Kidney epithelial cell (primary cell): ENCODE measurements at places on chromosomes 5 and 9. TPM values are rescaled to one million over a fixed set of nuclear protein-coding genes. Genes with fewer than 3 reads are reported as not detected.

SLC46A2 gene
- total RNA-seq: not detected in 2 replicates

LCN15 gene
- not detected in 2 replicates for total RNA-seq

WWC1 gene
- 118 and 121 TPM in 2 replicates for total RNA-seq

STC2 gene
- 136 and 219 TPM in 2 replicates for total RNA-seq

TERT gene
- 0.21 TPM in 1 of 2 replicates, not detected in the other for total RNA-seq

ZNF608 gene
- total RNA-seq: 50.2 and 67.7 TPM in 2 replicates

DNA sequence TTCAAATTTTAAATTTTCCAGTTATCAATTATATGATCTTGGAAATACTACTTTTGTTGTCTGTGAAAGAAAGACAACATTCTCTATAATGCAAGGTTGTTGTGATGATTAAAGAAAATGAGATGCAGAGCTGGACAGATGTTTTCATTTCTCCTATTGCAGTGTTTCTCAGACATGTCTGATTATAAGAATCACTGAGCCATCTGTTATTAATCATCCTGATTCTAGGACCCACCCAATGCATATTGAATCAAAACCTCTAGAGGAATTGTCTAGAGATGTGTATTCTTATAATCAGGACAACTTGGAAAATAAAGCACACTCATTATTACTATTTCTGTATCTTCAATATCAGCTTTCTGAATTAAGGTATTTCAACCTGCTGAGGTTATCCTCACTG is 121.1 kb upstream of the ASTN2 start:
- no peak for DNase-seq

DNA sequence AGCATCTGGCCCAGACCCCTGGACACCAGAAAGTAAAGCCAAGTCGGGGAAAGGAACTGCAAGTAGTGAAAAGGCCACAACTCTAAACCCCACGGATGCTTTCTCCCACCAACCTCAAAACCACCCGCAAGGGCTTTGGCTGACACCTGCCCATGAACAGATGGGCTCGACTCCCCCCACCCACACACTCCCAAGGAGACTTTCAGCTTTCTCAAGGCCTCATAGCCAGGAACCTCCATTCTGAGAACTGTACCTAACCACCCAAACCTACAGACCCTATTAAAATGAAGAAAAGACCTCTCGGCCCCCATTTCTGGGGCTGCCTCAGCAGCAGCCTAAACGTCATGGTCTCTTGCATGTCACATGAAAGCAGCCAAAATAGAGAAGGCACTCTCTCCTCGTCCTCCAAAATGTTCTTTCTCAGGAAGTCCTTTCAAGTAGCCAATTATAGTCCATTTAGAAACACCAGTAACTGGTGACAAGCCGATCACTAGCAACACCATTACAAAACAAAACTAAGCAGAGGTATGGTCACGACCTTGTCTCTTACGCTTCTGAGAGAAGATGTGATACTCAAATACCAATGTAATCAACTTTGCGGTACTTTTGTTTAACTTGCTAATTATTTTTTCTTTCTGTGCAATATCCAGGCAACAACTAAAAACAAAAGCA is 2.9 kb downstream of the B4GALT1 start:
- DNase-seq: no peak

GRCh38 chr5:153824909-153825308 is 213.8 kb downstream of the FAM114A2 start:
- no peak for DNase-seq

- no peak for DNase-seq
Measured at GRCh38 chr5:179185256-179185940, 125.2 kb downstream of the ZNF354C start.

DNA sequence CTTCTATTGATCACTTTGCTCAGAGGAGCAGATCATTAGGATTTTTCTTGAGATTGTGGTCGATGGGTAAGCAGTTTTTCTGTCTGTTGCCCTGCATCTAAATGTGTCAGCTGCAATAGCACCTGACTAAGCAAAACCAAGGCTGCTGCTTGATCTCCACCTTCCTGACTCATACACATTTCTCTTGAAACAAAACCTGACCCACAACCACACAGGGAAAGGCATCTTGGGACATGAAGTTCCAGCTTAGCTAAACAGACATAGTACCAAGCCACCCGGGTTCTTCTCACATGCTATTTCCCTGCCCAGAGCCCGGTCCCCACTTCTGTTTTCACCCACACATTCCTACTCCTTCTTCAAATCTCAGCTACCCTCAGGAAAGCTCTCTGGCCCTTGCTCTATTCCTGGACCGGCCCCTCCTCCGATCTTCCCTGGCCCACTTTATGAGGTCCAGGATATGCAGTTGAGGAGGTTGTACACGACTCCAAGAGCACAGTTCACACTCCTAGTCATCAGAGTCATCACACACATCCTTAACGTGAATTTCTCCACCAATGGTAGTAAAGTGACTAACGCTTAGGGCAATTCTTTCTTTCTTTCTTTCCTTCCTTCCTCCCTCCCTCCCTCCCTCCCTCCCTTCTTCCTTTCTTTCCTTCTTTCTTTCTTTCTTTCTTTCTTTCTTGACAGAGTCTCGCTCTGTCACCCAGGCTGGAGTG is 16.0 kb upstream of the ZBTB43 start:
- peak; percentile 82 for DNase-seq

DNA sequence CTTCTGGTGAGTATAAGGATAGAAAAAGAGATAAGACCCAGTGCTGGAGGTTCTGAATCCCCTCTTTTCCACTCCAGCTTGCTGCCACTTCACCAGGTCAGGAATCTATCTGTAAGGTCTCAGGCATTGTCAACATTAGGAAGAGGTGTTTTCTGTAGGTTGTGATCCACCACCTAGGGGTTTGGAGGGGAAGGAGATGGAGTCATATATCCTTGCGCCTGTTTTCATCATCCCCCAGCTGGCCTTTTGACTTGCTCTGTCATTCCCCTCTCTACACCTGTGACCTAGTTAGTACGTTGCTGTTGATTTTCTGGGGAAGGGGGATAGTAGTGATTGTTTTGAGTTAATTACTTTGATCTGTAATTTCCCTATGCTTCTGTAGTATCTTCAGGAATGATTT is 20.5 kb downstream of the SPINK5 start:
- no peak for DNase-seq

DNA sequence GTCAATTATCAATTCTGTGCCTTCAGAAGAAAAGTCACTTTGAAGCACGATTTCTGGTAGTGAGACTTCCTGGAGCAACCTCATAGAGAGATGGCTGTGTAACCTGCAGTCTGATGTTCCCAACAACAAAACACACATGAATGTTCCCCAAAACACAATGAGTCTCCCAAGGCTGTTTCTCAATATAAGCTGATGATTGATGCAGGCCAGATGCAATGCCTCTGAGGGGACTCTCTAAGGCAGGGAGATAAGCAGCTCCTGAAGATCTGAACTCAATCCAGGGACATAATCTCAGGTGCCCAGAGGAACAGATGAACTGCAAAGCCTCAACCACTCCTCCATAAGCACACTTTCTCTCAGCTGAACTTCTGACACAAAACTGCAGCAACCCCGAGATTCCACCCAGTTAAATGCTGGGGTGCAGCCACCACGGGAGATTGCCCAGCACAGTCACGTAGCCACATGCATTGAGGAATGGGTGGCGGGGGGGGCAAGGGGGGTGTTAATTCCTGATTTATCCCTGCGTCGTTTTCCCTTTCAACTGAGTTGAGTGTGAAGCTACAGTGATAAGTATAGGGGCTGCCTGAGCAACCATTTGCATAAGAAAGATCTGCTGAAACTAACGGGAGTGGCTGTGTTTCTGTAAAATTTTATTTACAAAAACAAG is 122.7 kb upstream of the RASEF start:
- no peak for DNase-seq

DNA sequence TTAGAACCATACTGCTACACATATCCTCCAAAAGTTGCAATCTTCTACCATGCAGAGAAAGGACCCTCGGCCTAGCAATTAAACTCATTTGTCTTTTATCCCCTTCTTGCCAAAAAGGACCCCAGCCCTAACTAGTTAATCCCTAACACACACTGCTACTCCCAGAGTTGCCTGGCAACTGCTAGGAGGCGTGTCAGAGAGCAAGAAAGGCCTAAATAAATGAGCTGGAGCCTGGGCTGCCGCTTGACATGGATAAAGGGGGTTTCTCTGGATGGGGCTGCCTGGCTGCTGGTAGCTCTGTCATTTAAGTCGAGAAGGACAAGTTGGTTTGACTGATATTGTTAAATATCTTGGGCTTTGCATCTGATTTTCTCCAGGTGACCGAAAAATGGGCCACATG is 194.8 kb downstream of the CRB2 start:
- no peak for DNase-seq

DNA sequence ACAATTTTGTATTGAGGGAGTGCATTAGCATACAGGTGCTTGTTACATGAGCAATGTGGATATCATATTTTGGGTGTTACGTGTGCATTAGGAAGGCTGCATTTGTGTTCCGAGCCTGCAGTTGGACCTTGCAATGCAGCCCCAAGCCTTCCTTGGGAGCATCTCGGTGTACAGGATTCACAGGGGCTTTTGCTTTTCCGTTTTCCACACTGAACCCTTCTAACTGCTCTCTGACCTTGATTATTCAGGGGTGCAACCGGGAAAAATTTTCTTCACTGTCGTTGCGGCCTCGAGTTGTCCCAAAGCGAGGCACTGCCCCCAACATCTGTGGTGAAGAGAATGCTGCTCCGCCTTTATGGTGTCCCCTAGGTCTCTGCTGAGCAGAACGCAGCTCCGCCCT is 80.1 kb upstream of the PLEKHG4B start:
- no peak for DNase-seq

DNA sequence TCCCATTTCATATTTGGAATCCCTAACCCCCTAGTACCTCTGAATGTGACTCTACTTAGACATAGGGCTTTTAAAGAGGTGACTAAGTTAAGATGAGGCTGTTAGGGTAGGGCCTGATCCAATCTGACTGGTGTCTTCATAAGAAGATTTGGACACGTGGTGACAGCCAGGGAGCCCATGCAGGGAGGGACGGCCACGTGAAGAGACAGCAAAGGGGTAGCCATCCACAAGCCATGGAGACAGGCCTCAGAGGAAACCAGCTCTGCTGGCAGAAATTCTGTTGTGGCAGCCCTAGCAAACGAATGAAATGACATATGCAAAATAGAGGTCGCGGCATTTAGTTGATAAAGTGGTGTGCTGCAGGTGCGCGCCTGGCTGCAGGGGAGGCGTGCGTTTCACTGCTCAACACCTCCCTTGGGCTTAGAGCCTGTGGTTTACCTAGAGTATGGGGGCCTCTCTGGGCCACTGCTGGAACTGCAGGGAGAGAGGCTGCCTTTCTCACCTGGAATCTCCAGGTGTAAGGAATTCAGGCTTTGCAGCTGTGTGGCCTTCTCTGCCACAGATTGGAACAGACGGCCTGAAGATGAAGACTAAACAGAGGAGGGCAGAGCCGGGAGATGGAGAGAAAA is 7.1 kb upstream of the AFAP1L1 start:
- DNase-seq: no peak

- no peak for DNase-seq
Measured at GRCh38 chr9:121944711-121945191, 148.4 kb downstream of the TTLL11 start.

GRCh38 chr5:128905568-128906110 is 59.6 kb upstream of the SLC27A6 start:
- DNase-seq: peak; percentile 14

- DNase-seq: no peak
Measured at GRCh38 chr5:139501381-139501780, 18.8 kb upstream of the STING1 start.

DNA sequence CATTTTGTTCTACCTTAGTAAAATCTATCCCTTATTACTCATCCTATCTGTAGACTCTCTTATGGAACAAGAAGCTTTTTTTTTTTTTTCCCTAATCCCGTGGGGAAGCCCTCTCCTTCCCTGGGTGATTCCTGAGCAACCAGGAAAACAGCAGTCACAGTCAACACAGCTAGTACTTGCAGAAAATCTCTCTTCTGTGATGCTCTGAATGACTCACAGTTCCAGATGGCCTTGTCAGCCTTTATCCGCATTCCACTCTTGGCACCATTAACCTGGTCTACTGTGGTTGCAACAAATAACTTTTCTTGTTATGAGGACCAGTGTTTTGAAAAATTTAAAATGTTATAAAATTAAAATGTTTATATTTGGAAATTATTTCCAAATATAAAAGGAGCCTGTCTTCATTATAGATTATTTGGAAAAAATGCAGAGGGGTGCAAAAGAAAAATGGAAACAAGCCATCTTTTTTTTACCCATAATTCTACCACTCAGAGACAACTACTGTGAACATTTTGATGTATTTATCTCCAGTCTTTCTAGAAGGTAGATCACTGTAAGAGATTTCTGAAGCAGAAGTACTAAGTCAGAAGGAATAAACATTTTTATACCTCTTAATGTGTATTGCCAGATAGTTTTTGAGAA is 486.7 kb downstream of the RAB3C start:
- peak; percentile 92 for DNase-seq

DNA sequence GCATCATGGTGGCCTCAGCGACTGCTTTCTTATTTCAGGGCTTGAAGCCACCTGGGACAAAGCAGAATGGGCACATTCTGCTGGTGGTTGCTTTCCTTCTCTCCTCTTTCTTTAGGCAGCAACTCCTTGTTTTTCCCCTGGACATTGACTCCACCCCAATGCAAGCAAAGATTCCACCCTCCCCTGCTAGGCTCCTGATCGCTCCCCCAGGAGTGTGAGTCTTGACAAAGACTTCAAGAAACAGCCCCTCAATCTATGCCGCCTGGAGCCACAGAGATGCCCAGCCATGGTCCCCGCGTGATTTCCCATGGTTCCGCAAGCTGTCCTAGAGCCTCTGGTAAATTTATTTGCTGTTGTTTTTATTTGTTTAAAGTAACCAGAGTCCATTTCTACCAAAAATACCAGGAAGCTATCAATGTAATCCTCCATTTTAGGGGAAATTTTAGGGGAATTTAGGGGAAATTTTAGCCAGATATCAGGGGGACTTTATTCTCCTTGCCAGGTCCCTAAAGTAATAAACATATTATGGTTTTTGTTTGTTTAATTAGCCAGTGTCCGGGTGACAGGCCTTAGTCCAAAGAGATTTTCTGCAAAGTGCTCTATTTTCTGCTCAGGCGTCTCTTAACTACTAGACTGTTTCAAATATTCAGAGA is 2.3 kb downstream of the KCNMB1 start:
- no peak for DNase-seq

DNA sequence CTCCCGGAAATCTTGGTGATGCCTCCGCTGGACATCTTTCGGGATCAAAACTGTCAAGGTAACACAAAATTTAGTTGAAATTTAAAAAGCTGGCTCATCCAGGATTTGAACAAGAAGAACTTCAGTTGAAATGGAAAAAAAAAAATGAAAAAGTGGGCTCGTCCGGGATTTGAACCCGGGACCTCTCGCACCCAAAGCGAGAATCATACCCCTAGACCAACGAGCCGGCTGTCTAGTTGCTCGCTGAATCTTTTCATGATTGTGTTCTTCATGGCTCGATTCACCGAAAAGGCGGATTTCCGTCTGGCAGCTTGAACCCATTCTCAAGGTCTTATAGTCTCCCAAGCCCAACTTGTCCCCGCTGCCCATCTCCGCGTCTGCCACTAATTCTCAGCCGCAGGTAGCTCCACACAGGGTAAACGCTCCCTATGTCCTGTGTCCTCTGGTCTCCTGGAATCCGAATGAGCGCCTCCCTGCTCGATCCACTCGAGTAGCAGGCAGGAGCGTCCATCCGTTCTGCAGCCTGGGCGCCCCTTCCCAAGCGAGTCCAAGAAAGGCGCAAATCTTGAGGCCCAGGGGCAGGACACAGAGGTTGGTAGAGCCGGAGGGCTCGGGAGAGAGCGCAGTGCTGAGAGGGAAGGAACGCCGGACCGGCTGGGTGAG is 16.2 kb downstream of the TRIM7 start:
- no peak for DNase-seq

GRCh38 chr5:109987970-109988369 is 298.2 kb downstream of the MAN2A1 start:
- DNase-seq: no peak

GRCh38 chr5:9707732-9708462 is 77.7 kb upstream of the TAS2R1 start:
- DNase-seq: no peak

GRCh38 chr5:175893466-175893865 is 22.1 kb downstream of the CPLX2 start:
- DNase-seq: no peak
